Gastrocnemius medialis (tissue), 4 donors: ENCODE measurements at places on chromosomes 2 and 18. TPM values are rescaled to one million over a fixed set of nuclear protein-coding genes. Genes with fewer than 3 reads are reported as not detected.

- H3K27me3 ChIP-seq, result no peaks in the 10 kb centered on the region
- no peak overlapping the region for H3K4me3 ChIP-seq
- peaks cover 68% of the 10 kb centered on the region for H3K36me3 ChIP-seq
- no peak for DNase-seq
- no peaks in the 10 kb centered on the region for H3K4me1 ChIP-seq
- H3K27ac ChIP-seq, result no peak overlapping the region
Measured at GRCh38 chr2:135164431-135164830, 112.3 kb downstream of the RAB3GAP1 start.

DNA sequence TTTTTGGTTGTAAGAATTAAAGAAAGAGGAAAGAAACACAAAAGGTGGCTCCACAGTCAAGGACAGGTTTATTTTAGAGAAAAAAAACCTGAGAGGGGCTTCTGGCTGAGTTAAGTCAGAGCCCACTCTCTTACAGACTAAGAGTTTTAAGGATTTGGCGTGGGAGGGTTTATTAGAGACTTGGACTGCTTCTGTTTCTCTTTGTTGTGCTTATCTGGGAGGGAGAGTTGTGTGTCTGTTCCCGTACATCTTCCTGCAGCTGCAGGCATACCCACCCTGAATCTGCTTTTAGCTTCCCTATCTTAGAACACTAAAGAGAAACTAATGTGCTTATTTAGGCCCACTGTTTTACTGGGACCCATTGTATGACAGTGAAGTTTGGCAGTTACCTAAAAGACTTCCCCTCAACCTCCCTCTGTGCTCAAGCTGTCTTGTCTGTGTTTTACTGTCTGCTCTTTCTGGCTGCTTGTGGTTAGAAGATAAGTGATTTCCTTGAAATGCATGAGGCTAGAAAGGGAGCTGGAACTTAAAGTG is 2.7 kb downstream of the RSAD2 start:
- H3K4me3 ChIP-seq, result no peak overlapping the region
- no peaks in the 10 kb centered on the region for H3K36me3 ChIP-seq

DNA sequence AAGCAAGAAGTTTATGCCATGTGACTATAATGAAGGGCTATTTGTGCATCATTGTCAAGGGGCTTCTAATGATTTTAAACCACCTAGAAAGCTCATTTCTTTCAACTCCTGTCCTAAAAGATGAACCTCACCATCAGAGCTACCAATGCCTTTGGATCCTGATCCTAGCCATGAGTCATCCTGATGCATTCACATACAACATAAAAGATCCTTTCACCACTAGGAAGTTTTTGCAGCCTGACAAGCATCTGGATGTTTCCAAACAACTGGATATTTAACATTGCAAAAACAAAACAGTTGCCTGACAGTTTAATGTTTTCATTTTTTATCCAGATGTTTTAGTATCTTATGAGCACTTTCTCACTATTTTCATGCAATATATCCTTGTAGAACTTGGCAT is 425.3 kb downstream of the MBD2 start:
- H3K27ac ChIP-seq, result no peak overlapping the region
- DNase-seq, result no peak

DNA sequence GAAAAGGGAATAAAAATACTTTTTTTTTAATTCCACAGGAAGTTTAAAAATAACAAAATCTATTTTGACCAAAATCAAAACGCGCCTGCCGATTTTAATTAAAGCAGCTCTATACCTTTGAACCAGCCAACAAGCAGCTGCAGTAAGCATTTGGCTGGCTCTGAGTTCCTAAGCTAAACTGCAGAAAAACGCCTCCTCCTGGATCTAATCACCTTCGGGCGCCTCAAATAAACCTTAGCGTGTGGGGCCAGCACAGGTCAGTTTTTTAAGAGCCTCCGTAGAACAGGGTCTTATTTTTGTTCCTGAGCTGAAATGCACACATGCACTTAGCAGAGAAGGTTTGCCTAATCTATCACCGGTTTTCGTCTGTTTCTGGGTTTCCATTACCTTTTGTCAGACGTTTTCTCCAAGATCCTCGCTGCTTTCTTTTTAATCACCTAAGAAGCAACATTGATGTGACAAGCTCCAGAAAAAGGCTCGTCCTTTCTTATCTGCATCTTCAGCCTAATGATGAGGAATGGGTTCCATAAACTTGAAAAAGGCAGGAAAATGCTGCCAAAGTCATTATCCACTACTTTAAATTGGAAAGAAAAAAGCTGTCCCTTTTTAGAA is 64.7 kb upstream of the HNRNPA3 start:
- H3K4me3 ChIP-seq, result peak overlapping the region; percentile 53
- no peak for DNase-seq

- no peaks in the 10 kb centered on the region for H3K36me3 ChIP-seq
- H3K27me3 ChIP-seq, result peaks cover 8% of the 10 kb centered on the region
- DNase-seq, result no peak
- H3K27ac ChIP-seq, result no peak overlapping the region
- no peak overlapping the region for H3K4me3 ChIP-seq
Measured at GRCh38 chr2:157596992-157597681, 31.5 kb downstream of the ACVR1C start.

DNA sequence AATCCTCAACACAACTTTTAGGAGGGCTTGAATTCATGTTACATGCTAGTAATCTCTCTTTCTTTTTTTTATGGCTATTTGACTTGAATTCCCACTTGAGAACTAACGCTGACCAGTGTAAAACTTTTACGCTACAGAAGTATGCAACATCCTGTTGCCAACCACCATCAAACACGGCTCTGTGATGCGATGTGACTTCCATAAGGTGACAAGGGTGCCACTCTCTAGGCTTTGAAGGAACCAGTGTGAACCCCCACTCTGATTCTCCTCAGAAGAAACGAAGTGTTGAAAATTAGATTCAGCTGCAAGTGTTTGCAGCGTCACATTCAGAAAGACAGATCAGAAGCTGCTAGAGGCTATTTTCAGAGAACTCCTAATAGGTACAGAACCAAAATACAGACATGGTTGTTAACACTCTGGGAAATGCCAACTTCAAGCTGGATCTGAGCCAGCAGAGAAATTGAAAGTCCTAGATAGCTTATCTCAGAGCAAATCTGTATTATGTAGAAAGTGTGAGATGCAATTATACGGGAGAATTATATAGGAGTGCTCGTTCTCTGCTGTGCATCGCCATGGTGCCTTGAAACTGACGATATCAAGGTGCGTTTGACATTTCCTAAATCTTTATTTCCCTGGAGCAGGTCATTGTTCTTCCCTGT is 271.2 kb downstream of the LPIN1 start:
- no peaks in the 10 kb centered on the region for H3K4me1 ChIP-seq
- DNase-seq, result no peak
- no peaks in the 10 kb centered on the region for H3K27me3 ChIP-seq
- no peak overlapping the region for H3K27ac ChIP-seq
- H3K4me3 ChIP-seq, result no peak overlapping the region
- H3K36me3 ChIP-seq, result no peaks in the 10 kb centered on the region

GRCh38 chr2:208252716-208253492 is 2.0 kb downstream of the IDH1 start:
- no peaks in the 10 kb centered on the region for H3K36me3 ChIP-seq
- no peak for DNase-seq
- H3K27ac ChIP-seq, result peak overlapping the region; percentile 90
- H3K27me3 ChIP-seq, result no peaks in the 10 kb centered on the region
- peaks cover 16% of the 10 kb centered on the region for H3K4me1 ChIP-seq

DNA sequence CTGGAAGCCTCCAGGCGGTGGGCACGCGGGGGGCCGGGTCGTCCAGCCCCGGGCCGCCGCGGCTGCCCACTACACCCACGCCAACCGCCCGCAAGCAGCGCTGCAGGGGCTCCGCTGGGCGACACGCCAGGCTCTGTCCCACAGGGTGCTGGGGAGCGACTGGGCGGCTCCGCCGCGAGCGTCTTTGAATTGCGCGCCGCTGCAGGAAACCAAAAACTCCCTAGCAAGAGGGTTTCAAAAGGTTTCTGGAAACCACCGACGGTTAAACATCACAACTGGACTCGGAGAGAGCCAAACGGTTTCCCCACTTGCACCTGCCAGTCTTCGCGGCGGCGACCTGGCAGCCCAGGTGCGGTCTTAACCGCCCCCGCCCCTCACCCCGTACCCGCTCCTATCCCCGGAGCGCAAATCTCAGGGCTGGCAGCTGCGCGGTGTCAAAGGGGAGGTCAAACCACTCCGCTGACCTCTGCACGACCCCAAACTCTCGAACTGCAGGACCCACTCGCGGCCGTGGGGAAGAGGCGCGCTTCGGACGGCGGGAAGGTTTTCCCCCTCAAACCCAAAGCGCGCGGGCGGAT is 1.0 kb downstream of the CXCR4 start:
- peaks cover 92% of the 10 kb centered on the region for H3K27me3 ChIP-seq
- H3K36me3 ChIP-seq, result no peaks in the 10 kb centered on the region
- H3K4me3 ChIP-seq, result peak overlapping the region; percentile 55
- no peak overlapping the region for H3K27ac ChIP-seq
- DNase-seq, result no peak

DNA sequence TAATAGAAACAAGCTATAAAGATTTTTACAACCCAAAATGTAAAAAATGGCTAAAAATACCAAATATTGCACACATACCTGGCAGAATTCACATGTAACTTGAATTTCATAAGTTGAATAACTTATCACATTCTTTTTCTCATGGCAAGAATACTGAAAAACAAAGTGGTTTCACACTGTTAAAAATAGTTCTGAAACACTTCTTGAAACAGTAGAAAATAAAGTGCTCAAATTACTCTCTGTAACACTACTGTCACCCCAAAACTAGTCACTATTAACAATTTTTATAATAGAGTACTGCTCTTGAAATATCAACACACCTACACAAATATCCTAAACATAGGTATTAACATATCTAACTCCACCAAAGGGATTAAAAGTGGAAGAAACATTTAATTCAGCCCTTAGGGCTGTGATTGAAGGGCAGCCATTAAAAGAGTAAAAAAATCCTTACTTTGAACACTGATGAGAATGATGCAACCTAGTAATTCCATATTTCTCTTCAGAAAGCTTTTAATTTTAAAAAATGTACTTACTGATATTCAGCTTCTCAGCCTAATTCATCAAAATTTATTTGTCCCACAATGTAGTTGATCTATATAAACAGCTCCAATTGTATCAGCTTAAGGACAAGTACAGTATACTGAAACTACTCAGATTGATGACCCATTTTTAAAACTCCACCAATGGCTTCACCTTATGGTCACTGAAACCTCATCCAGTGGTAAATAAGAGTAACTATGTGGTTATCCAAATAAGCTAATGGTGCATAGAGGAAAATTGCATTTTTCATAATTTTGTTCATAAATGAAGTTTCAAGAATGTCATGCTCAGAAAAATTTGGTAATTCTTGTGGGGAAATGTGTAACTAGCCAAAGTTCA is 31.4 kb downstream of the ATF2 start:
- H3K36me3 ChIP-seq, result peaks cover 7% of the 10 kb centered on the region
- H3K27me3 ChIP-seq, result no peaks in the 10 kb centered on the region
- H3K27ac ChIP-seq, result no peak overlapping the region
- H3K4me3 ChIP-seq, result no peak overlapping the region

GRCh38 chr2:204362581-204362980 is 182.7 kb upstream of the PARD3B start:
- no peak for DNase-seq
- H3K27ac ChIP-seq, result no peak overlapping the region
- no peak overlapping the region for H3K4me3 ChIP-seq
- H3K36me3 ChIP-seq, result no peaks in the 10 kb centered on the region
- H3K4me1 ChIP-seq, result no peaks in the 10 kb centered on the region

DNA sequence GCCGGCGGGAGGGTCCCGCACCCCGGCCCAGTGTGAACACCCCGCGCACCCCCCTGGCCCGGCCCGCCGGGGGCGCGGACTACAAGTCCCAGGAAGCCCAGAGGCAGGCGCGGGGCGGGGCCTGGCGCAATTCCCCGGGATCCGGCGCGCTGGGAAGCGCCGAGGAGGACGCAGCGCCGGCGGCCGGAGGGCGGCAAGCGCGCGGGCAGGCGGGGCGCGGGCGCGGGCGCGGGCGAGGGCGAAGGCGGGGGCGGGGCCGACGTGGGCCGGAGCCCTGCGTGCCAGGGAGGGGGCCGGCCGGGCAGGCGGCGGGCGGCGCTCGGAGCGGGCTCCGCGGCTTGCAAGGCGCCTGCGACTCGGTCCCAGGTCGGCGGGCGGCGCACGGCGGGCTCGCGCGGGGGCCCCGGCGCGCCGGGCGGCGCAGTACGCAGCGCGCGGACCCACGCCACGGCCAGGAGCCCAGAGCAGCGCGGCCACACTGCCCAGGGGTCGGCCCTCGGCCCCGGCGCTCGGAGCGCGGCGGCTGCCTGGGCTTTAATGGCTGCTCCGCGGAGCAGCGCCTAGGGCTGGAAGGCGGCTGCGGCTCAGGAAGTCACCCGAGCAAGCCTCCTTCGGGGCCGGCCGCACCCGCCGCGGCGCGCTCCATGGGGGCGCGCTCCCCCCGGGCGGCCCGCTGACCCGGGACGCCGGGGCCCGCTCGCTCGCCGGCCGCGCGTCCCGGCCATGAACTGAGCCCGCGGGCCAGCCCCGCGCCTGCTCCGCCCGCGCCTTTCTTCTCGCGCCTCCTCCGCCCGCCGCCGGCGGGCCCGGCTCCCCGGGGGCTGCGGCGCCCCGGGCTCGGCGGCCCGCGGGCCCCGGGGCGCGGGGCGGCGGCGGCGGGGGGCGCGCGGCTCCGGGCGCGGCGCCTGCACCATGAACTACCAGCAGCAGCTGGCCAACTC is at the start of gene AGAP1:
AGAP1 (plus strand) TSS at position 269 of the 941 bp plus-strand sequence.
- no peaks in the 10 kb centered on the region for H3K27me3 ChIP-seq
- DNase-seq, result peak; percentile 76
- no peaks in the 10 kb centered on the region for H3K36me3 ChIP-seq
- H3K4me3 ChIP-seq, result peak within 1 kb of the TSS; percentile 75
- H3K27ac ChIP-seq, result peak within 1 kb of the TSS; percentile 82

DNA sequence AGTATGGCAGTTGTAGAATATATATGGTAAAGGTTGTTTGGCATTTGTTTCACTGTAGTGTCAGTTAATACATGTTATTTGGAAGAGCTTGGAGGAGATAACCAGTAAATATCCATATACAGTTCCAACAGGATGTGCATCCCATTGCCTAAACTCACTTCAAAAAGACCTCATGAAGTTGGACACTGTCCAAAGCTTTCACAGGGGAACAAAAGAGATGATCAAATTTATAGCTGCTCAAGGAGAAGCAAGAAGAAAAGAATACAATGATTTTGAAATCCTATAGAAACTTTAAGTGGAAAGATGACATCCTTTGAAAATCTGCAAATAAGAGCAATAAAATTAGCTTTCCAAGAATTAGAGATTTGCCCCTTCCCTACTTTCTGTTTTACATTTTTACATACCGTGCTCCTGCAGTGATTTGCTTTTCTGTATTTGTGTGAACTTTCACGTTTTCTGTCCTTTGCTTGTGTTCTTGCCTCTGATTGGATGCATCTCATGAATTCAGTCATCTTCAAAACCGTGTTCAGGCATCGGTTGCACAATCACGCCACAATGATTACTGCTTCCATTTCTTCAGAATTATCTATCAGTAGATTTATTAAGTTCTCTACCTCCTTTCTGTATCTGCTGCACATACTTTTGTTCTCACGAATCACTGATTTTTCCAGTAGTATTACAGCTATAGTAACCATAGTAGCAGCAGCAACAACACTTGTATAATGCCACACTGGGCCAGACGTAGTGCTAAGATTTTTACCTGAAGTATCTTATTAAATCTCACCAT is 83.8 kb downstream of the PARD3B start:
- no peak for DNase-seq
- H3K27me3 ChIP-seq, result no peaks in the 10 kb centered on the region
- no peaks in the 10 kb centered on the region for H3K4me1 ChIP-seq
- no peak overlapping the region for H3K27ac ChIP-seq

Gene CGREF1
- total RNA-seq, result 1.2 TPM

Gene TTC21B
- 13.1 TPM for total RNA-seq
